ENCODE measurements at places on chromosomes 7 and 10.

- peak; percentile 27 for DNase-seq
These were observed 597 bp downstream of the APBB1IP start for GRCh38 chr10:26438534-26439341.

GRCh38 chr10:79129361-79129997 is 60.7 kb downstream of the ZMIZ1 start:
- DNase-seq, result peak; percentile 56

DNA sequence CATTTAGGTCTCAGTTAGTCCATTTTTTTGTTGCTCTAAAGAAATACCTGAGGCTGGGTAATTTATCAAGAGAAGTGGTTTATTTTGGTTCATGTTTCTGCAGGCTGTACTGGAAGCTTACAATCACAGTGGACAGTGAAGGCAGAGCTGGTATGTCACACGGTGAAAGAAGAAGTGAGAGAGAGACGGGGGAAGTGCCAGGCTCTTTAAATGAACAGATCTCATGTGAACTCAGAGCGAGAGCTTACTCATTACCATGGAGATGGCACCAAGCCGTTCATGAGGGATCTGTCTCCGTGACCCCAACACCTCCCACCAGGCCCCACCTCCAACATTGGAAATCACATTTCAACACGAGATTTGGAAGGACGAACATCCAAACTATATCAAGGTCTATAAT is 18.9 kb upstream of the PNLIPRP3 start:
- no peak for DNase-seq

DNA sequence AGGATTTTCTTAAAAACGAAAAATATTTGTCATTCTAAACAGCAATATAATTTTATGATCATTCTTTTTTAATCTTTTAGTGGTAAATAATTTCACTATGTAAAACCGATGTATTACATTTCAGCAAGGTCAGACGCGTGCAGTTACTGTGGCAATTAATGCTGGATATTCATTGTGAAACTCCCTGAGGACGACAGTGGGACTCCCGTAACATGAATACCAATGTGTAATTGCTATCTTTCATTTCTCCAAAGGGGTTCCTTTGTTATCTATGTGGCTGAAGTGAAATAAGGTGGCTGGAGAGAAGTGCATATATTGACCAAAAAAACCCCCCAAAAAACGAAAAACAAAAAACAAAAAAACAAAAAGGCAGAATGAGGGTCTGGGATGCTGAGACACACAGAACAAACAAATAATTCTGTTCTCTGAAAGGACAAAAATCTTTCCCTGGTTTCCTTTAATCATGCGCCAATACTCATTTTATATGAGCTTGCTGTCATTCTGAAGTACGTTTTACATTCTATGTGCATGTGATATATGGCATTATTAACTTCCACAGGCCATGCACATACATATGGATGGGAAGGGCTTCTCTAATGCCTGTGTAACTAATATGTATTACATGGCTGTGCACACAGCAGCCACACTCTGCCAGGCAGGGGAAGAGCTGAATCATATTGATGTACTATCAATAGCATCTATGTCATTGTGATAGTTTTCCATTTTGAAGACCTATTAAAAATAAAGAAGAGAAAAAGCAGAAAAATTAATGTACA is 161.4 kb downstream of the RAPGEF5 start:
- DNase-seq, result no peak
